ENCODE measurements at places on chromosomes 5 and 9.

- no peak for DNase-seq
Measured at GRCh38 chr5:11212706-11213105, 451.7 kb upstream of the DAP start.

GRCh38 chr5:141431286-141431685 is 979 bp downstream of the PCDHGA12 start:
- no peak for DNase-seq

DNA sequence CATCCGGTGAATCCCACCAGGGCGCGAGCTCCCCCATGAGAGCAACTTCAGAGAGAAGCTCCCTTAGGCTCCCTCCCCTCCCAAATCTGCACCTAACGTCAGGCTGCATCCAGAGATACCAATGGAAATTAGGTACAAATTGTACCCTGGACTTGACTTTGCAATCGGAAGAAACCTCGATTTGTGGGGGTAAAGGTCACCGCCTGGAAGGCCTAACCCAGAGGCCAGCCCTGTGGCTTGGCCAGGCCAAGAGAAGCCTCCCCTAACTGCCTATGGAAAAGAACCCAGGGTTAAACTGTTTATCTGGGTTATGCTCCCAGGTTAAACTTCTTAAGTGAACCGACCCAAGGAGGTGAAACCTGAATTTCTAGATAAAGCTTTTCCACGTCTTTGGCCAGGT is 80.4 kb downstream of the GTF3C4 start:
- no peak for DNase-seq

- DNase-seq, result no peak
Measured at GRCh38 chr5:43215073-43215631, 23.1 kb downstream of the NIM1K start.

DNA sequence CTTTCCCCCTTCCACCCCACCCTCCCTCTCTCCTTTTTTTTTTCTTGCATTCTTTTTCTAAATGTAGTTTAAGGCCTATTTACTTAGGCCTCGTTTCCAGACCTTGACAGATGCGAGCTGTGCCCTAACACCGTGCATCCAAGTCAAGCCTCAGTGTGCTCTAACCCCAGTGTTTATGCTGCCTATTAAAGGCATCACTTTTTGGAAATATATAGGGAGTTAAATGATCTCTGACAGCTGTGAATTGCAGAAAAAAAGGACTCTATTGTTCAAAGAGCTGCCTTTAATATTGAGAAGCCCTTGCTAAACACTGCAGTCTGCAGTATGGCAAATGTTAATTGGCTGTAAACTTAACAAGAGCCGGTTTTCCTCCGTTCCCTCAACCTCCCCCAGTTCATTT is 270.4 kb upstream of the TUT7 start:
- DNase-seq, result no peak

GRCh38 chr5:151406322-151406947 is 41.0 kb upstream of the SLC36A1 start:
- DNase-seq, result peak; percentile 33

GRCh38 chr5:132876020-132876759 is 2.7 kb downstream of the LEAP2 start:
- DNase-seq, result no peak

GRCh38 chr5:78151594-78152271 is 142.8 kb downstream of the AP3B1 start:
- no peak for DNase-seq

GRCh38 chr9:126151031-126151685 is 175.5 kb upstream of the MVB12B start:
- peak; percentile 72 for DNase-seq

Measured in HepG2 (cell line).